ENCODE measurements at places on chromosomes 13 and 19.

DNA sequence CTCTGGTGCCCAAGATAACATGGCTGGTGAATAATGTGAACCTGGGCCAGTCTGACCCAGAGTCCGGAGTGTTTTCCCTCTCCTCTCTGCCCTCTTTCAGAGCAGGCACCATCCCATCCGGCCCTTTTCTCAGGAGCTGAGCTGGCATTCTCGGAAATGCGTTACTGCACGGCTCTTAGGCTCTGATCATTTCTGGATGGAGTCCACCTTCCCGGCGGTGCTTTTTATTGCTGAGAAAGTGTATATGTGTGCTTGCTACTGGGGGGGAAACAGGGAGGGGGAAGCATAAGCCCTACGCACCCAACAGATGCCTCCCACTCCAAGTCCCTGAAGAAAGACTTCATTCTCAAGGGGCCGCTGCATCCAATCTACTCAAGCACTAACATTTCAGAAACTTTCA, 6.6 kb downstream of the CACNA1A start:
- DNase-seq: no peak

DNA sequence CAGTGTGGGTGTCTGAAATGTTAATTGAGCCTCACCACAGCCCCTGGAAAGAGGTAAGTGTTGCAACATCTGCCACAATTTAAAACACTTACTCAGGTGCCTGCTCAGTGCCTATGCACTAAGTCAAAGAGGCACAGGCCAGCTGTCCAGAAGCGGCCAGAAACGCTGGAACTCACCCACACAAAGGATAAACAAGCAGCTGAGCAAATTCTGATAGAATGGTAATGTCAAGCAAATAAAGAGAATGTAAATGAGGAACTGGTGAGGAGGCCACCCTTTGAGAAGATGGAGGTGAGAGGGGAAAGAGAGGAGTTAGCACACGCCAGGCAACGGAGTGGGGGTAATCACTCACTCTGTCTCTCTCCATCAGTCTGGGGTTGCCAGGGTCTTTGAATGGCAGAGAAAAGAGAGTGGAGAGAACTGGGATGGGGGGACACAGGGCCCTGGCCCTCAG, 67.7 kb upstream of the SERP2 start:
- no peak for DNase-seq

- DNase-seq: peak; percentile 10
Observed at GRCh38 chr19:44876930-44877535, 14.0 kb upstream of the TOMM40 start.

DNA sequence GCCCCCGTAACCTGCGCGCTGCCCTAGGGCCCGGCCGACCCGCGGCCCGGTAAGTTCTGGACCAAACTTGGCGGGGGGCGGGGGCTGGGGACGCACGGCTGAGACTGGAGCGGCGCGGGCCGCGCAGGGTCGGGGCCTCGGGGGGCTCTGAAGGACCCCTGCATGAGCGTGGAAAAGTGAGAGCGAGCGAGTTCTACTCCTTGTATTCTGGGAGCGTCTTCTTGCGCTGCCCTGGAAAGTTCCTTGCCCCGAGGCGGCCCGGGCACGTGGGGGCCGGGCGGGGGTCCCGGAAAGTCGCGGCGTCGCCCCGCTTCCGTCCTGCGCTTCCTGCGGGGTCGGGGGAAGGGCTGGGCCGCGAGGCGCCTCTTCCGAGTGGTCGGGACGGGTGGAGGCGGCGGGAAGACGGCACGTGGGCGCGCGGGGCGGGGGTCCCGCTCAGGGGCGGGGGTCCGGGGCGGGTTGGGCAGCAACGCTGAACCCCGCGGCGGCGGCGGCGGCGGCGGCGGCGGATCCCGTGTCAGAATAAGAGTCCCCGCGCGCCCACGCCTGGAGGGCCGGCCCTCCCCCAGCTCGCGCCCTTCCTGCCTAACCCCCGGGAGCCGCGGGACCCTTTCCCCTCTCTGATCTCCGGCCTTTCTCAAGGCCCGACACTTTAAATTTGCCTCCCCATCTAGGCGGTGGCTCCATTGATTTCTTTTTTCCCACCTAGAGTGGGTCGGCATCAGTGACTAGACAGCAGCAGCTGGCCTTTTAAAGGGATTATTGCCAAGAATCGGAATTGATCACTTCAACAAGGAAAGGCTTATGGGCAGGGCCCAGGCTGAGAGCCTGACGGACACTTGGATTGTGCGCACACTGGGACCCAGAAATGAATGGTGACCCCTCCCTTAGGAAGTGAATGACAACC, 749 bp downstream of the GATAD2A start:
- peak; percentile 23 for DNase-seq

- no peak for DNase-seq
Observed at GRCh38 chr13:22232186-22232585, 561.3 kb downstream of the FGF9 start.

GRCh38 chr13:40798380-40798779, 9.0 kb downstream of the SLC25A15 start:
- DNase-seq: peak; percentile 10

- peak; percentile 22 for DNase-seq
Observed at GRCh38 chr19:41705393-41706174, 2.8 kb upstream of the CEACAM5 start.

- no peak for DNase-seq
Observed at GRCh38 chr19:53810187-53810546, 13.9 kb downstream of the NLRP12 start.

- no peak for DNase-seq
Observed at GRCh38 chr13:97933776-97934175, 19.7 kb upstream of the IPO5 start.

DNA sequence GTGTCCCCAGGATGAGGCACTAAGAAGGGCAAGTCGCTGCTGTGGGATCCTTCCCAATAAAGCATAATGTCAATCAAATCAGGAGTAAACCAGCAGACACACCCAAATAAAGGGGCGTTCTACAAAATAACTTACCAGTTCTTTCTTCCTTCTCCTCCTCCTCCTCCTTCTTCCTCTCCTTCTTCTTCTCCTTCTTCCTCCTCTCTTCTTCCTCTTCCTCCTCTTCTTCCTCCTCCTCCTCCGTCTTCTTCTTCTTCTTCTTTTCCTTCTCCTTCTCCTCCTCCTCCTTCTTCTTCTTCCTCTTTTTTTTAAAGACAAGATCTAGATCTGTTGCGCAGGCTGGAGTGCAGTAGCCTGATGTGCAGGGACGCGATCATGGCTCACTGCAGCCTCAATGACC, 225.8 kb downstream of the UQCRFS1 start:
- no peak for DNase-seq

DNA sequence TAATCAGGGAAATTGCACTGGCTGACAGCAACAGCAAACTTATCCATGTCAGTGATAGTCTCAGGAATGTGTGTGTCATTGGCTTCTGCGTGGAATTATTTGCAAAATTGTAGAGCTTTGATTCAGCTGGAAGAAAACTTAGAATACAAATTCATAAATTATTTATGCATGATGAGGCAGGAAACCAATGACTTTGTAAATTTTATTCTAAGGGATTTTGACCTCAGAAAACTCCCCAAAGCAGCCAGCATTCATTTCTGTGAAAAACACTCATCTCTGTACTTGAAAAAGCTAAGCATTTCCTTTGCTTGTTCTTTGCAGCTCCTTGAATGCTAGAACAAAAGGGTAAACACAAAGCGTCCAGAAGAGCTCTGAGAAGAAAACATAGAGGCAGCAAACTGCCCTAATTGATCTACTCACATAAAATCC, 162.4 kb downstream of the DCT start:
- no peak for DNase-seq

DNA sequence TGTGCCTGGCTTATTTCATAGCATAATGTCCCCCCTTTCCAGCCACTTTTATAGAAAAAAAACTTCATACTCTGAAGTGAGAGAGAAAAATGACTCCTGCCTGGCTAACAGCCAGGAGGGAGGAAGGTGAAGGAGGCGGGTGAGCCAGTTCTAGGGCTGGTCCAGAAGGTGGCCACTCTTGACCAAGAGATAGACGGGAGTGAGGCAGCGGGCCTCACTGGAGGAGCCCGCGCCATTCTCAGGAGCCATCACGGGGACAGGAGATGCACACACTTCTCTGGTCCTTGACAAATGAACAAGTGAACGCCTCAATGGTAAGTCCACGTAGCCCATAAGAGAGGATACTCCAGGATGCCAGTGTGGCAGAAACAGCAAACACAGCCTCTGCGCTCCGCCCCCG, 231.4 kb downstream of the UQCRFS1 start:
- DNase-seq: no peak

DNA sequence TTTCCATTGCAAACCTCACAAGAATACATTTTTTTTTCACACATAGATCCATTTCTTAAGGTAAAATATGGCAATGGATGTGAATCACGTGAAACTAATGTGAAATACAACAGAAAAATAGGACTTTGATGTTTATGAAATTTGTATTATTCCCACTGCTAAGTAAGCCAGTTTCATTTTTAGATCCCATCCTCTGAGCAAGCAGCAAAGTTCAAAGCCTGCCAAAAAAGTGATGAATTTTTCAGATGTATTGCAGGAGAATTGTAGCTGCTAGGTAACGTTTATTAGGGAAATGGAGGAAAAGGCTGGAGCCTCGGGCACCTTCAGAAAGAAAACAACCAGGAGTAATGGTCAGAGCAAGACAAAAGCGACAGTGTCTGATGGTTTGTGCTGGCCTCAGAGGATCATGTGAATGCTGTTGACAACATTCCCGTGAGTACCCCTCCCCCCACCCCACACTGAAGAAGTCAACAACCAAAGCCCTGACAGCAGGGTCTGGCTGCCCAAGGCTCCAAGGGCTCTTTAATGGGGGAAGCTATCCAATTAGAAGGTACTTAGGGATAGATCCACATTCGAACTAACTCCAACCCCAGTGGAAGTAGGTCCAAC, 95.5 kb downstream of the OXGR1 start:
- DNase-seq: no peak

- no peak for DNase-seq
Observed at GRCh38 chr19:772730-773436, 22.0 kb downstream of the MISP start.

GRCh38 chr19:35549174-35549788, 3.9 kb downstream of the TMEM147 start:
- peak; percentile 66 for DNase-seq

GRCh38 chr13:103273825-103274224, 207.6 kb upstream of the SLC10A2 start:
- no peak for DNase-seq

DNA sequence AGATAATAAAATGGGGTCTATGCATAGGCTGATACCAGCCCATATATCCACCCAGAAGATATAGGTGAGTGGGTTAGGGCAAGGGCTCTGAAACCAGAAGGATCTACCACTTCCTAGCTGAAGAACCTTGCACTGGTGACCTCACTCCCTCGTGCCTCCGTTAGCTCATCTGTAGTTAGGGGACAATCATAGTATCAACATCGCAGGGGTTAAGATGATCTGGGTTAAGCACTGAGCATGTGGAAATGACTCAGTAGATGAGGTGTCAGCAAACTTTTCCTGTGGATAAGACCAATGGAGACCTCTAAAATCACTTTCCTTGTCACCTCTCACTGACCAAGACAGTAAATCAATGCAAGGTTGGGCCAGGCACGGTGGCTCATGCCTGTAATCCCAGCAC, 30.5 kb downstream of the TNFSF14 start:
- DNase-seq: no peak

DNA sequence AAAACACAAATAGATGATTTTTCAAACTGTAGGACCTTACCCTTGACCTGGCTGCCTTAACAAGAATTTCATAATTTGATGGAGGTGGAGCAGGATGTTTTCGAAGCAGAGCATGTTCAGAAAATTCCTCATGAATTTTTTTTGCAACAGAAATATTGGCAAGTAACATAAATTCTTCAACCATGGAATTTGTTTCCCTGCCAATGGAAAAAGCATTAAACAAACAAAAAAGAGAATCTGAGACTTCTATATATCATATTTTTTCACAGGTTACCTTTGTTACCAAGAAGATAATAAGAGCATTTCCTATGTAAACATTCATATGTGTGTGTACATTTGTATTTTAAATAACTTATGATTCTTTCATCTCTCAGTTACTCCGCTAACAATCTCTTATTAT, 18.3 kb downstream of the DIS3 start:
- no peak for DNase-seq

- no peak for DNase-seq
Observed at GRCh38 chr19:53196777-53197396, 3.7 kb upstream of the ZNF665 start.

DNA sequence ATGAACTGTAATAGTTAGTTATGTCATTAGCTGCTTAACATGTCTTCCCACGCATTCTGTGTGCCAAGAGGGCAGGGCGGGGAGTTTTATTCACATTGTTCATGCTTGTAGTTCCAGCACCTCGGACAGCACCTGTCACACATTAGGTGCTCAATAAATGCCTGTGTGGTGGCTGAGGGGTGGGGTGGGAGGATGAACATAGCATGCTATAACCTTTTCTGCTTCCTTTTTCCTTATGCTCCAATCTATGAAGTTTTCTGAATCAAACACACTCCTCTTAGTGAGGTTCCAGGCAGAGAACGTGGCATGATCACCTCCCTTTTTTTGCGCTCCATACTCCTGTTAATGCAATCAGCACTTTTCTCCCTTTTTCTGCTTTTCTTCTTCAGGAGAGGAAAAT, 15.8 kb upstream of the PTPRS start:
- DNase-seq: no peak

DNA sequence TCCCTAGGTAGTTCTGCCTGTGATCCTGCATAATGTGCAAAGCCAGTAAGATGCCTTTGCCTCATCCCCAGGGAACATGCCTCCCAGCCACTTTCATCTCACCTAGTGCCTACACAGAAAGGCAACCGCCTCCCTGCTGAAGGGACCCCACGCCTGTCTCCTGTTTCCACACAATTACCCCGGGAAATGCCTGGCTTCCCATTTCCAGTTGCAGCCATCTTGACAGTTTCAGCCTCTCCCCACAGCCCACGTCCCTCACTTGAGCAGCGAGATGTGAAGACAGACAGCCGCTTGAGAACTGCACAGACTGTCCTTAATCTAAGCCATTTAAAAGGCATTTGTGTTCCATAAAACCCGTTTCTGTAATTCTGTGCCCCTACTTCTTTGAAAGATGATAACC, 4.7 kb upstream of the UQCRFS1 start:
- DNase-seq: no peak

DNA sequence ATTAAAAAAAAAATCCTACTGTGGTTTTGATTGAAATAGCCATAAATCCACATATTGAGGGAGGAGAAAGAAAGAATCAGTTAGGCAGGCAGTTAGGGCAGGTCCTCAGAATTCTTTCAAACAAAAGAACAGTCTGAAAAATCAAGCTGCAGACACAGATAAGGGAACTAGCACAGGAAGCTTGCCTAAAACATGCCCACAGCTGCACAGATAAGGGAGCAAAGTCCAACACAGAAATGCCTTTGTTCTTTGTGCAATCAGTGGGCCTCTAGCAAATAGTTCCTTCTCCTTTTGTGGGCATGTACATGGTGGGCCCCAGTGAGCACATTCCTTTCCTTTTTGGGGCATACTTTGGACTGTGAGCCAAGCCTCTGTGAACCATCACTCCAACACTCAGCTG, 42.7 kb downstream of the UTP14C start:
- DNase-seq: no peak

- DNase-seq: no peak
Observed at GRCh38 chr13:20714563-20715329, 11.2 kb downstream of the IL17D start.
